ENCODE measurements at places on chromosomes 1 and 21. TPM values are rescaled to one million over a fixed set of nuclear protein-coding genes. Genes with fewer than 3 reads are reported as not detected.

LCE3E gene
- total RNA-seq = not detected

TMEM54 gene
- total RNA-seq = 4.0 TPM

FAM163A gene
- total RNA-seq = not detected

CTSS gene
- 39.4 TPM for total RNA-seq

RNU1-3 gene
- 1,390 TPM for total RNA-seq

BRINP2 gene
- not detected for total RNA-seq

GRCh38 chr1:59604191-59604590 is 210.6 kb upstream of the HOOK1 start:
- H3K4me1 ChIP-seq = no peaks in the 10 kb centered on the region
- H3K27ac ChIP-seq = no peak overlapping the region
- peaks cover 7% of the 10 kb centered on the region for H3K36me3 ChIP-seq
- no peak for DNase-seq
- H3K4me3 ChIP-seq = no peak overlapping the region

DNA sequence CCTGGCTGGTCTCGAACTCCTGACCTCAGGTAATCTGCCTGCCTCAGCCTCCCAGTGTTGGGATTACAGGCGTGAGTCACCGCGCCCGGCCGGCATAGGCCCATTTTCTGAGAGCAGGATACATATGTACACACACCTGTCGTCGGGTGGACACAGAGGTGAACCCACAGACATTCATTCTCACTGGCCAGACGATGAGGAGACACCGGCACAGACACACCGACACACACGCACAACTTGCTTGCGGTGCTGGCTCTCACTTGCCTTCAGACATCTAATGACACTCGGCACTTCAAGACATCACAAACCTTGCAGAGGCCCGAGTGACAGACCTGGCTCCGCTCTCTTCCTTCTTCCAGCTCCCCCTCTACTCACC is 579 bp downstream of the PTCH2 start:
- no peak overlapping the region for H3K4me3 ChIP-seq
- no peak overlapping the region for H3K27ac ChIP-seq
- H3K27me3 ChIP-seq = peaks cover 18% of the 10 kb centered on the region
- no peaks in the 10 kb centered on the region for H3K4me1 ChIP-seq
- no peaks in the 10 kb centered on the region for H3K36me3 ChIP-seq

DNA sequence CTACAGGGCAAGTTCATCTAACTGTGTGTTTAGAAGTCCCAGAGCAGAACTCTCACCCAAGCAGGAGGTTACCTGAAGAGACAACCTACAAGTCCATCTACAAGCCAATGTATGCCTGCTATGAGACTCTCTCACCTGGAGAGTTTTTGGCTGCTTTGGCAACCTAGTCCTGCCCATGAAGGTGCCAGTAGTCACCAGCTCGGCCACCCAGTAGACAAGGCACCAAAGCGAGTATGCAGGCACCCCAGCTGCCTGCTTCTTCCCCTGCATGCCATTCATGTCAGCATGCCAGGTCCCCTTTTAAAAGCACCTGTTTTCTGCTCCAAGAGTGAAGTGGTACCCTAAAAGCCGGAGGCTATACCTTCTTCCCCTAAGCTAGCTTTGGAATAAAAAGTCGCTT is 20.2 kb downstream of the RIIAD1 start:
- DNase-seq = no peak
- peaks cover 5% of the 10 kb centered on the region for H3K4me1 ChIP-seq
- H3K27me3 ChIP-seq = no peaks in the 10 kb centered on the region
- H3K4me3 ChIP-seq = no peak overlapping the region
- H3K36me3 ChIP-seq = no peaks in the 10 kb centered on the region

DNA sequence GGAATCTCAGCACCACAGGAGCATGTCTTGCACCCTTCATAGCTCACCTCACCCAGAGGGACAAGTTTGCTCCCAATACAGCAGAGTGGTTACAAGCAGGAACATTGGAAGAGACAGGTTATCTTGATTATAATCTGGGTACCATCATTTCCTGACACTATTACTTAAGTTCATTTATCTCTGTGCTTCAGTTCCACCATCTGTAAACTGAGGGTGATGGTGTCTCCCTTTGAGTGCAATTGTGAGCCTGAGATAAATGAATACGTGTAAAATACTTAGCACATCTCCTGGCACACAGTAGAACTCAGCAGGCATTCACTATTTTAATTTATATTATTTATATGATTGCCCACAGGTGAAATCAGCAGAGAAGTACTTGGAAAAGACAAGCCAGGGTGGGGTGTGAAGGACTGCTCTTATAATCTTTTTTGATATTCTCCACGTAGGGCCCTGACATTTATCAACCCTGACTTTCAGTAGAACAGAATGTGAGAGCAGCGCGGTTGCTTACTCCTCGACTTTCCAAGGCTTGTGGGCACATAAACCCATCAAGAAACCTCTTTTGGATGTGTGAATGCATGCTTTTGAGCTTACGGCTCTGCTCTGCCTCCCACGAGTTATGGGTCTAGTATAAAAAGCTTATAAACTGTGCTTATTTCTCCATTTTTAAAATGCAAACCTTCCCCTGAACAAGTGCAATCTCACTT is 34.9 kb downstream of the DUSP10 start:
- H3K4me3 ChIP-seq = no peak overlapping the region
- peaks cover 45% of the 10 kb centered on the region for H3K4me1 ChIP-seq
- DNase-seq = peak; percentile 45
- peaks cover 29% of the 10 kb centered on the region for H3K36me3 ChIP-seq
- no peak overlapping the region for H3K27ac ChIP-seq
- no peaks in the 10 kb centered on the region for H3K27me3 ChIP-seq

- H3K27ac ChIP-seq = no peak overlapping the region
- no peak for DNase-seq
- H3K4me1 ChIP-seq = no peaks in the 10 kb centered on the region
- no peak overlapping the region for H3K4me3 ChIP-seq
Observed at GRCh38 chr1:153217744-153218416, 496 bp downstream of the PRR9 start.

- H3K27me3 ChIP-seq = peaks cover 4% of the 10 kb centered on the region
- H3K4me1 ChIP-seq = no peaks in the 10 kb centered on the region
Observed at GRCh38 chr1:59985911-59986515, 59.4 kb upstream of the CYP2J2 start.

- H3K4me3 ChIP-seq = no peak overlapping the region
- no peak overlapping the region for H3K27ac ChIP-seq
- DNase-seq = peak; percentile 51
- H3K4me1 ChIP-seq = no peaks in the 10 kb centered on the region
Observed at GRCh38 chr1:215665215-215665614, 98.1 kb downstream of the KCTD3 start.

- H3K4me3 ChIP-seq = no peak overlapping the region
- H3K36me3 ChIP-seq = peaks cover 2% of the 10 kb centered on the region
- no peaks in the 10 kb centered on the region for H3K27me3 ChIP-seq
- no peak overlapping the region for H3K27ac ChIP-seq
Observed at GRCh38 chr1:25699500-25700143, 83.0 kb downstream of the MAN1C1 start.
